ENCODE measurements at places on chromosomes 2 and 18. TPM values are rescaled to one million over a fixed set of nuclear protein-coding genes. Genes with fewer than 3 reads are reported as not detected.
A peak's percentile ranks its signal among the peaks of the same experiment; 100 is the strongest.

Gene SIX2
- not detected for total RNA-seq

Gene SNORC
- 1.1 TPM for total RNA-seq

Gene FAM110C
- 0.83 TPM for total RNA-seq

Gene AGXT
- 4.3 TPM for total RNA-seq

Gene ACOXL
- 0.95 TPM for total RNA-seq

DNA sequence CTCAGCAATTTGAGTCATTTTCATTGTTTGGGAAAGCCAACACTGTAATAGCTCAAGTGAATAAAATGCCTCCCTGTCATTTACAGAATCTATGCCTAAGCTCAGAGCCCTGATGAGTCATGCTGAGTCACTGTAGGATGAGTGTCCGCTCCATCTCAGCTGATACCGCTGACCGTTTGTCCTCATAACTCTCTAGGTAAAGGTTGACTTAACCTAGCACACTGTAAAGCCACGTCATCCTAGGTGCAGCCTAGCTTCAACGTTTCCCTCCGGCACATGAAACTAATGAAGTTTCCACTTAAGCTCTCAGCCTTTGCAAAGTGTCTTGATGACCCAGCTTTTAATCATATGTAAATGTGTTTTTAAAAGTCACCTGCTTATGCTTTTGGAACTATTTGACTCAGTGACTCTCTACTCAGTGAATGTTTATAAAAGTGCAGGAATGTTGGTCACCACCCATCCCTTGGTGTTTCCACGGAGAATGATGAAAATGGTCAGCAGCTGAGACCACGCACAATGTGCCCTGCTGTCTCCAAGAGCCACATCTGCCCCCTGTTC is 154.0 kb downstream of the PMAIP1 start:
- DNase-seq: no peak

- no peak for DNase-seq
These were observed 49.6 kb upstream of the IGFBP2 start for GRCh38 chr2:216583606-216584005.

DNA sequence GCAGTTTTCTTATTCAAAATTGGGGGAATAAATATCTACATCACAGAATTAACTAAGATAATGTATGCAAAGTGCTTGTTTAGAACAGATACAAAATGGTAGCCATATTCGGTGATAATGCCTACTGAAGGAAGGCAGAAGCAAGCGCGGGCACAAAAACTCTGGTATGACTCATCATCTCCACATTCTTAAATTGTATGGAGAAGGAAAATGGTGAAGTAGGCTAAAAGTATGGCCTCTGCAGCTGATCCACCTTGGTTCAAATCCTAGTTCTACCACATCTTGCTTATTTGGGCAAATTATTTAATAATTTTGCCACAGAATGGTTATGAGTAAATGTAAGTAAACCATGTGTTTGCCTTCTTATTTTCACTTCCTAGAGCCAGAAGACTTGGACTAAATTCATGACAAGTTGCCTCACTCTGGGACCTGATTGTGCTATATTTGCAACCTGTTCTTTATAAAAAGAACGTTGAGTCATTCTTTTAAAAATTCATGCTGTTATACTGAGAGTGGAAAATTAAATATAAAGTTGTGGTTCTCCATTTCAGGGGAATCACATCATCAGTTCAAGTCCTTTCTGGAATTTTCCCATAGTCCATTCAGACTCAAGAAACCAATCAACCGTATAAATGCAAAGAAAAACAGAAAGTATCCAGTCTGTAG is 9.0 kb upstream of the CDK15 start:
- no peak for DNase-seq

GRCh38 chr2:61529944-61530735 is 8.0 kb downstream of the XPO1 start:
- no peak for DNase-seq

DNA sequence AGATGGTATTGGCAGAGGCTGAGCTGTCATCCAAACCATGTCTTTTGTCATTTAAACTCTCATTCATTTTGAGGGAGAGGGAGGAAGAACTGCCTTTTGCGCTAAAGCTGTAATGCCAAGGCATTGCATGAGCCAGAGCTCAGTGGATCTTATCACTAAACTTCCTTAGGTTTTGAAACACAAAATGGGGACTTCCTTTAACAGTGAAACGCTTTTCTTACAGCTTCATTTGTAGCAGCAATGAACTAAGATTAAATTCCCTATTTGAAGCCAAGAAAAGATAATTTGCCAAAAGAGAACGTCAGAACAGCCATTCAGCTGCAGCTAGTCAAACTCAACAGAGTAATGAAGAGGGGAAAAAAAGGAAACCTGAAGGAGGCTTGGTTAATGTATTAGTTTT is 143.5 kb upstream of the MMADHC start:
- DNase-seq: no peak

DNA sequence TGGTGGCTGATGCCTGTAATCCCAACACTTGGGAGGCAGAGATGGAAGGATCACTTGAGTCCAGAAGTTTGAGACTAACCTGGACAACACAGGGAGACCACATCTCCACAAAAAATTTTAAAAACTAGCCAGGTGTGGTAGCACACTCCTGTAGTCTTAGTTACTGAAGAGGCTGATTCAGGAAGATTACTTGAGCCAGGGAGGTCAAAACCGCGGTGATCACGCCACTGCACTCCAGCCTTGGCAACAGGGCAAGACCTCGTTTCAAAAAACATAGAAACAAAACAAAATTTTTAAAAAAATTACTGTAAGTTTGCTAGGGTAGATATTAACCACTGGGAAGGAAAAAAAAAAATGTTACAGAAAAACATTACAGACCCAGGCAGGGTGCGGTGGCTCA is 5.8 kb downstream of the ATL2 start:
- no peak for DNase-seq

GRCh38 chr2:42102591-42103450 is 55.0 kb downstream of the PKDCC start:
- DNase-seq: peak; percentile 91

- DNase-seq: no peak
These were observed 6.3 kb downstream of the SNORC start for GRCh38 chr2:232876161-232876977.

- no peak for DNase-seq
These were observed 289.1 kb downstream of the TRIB2 start for GRCh38 chr2:13005761-13006335.

DNA sequence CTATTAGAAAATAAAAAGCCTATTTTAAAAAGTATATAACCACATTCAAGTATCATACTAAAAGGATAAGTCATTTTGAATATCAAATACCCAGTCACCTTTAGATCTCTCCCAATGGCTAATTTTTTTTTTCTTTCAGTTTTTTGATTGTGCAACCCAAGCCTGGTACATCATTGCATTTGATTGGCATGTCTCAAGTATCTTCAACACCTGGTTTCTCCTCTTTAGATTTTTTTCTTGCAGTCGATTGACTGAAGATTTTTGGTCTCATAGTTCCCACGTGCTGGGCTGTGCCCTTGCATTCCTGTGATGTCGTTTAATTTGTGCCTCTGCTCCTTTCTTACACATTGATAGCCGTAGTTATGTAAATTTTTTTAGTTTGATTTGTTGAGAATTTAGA is 40.7 kb downstream of the ATIC start:
- no peak for DNase-seq

GRCh38 chr2:189393440-189394111 is 47.7 kb upstream of the WDR75 start:
- DNase-seq: no peak

GRCh38 chr2:65586516-65586915 is 154.1 kb upstream of the SPRED2 start:
- no peak for DNase-seq

GRCh38 chr18:64668461-64668962 is 519.6 kb upstream of the LINC00305 start:
- no peak for DNase-seq

DNA sequence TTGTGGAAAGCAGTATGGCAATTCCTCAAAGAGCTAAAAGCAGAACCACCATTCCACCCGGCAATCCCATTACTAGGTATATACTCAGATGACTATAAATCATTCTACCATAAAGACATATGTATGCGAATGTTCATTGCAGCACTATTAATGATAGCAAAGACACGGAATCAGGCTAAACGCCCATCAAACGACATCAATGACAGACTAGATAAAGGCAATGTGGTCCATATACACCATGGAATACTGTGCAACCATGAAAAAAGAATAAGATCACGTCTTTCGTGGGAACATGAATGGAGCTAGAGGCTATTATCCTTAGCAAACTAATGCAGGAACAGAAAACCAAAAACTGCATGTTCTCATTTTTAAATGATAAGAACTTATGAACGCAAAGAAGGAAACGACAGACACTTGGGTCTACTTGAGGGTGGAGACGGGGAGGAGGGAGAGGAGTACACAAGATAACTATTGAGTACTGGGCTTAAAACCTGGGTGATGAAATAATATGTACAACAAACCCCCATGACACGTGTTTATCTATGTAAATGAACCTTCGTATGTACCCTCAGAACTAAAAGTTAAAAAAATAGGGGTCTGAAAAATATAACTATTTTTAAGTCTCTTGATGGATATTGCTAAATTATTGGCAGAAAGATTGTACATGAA is 32.0 kb upstream of the CYTIP start:
- DNase-seq: no peak

DNA sequence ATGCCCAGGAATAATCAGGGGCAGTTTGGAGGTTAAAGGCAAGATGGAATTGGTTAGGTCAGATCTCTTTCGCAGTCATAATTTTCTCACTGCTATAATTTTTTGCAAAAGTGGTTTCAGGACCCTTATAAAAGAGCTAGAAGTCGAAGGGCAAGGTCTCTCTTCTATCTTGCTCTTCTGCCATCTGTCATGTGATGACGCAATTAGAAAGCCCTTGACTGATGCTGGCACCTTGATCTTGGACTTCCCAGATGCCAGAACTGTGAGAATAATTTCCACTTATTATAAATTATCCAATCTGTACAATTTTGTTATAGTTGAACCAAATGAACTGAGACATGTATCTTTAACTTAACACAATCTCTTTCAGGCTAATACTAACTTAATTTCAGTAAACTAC is 6.3 kb upstream of the RALBP1 start:
- DNase-seq: no peak

DNA sequence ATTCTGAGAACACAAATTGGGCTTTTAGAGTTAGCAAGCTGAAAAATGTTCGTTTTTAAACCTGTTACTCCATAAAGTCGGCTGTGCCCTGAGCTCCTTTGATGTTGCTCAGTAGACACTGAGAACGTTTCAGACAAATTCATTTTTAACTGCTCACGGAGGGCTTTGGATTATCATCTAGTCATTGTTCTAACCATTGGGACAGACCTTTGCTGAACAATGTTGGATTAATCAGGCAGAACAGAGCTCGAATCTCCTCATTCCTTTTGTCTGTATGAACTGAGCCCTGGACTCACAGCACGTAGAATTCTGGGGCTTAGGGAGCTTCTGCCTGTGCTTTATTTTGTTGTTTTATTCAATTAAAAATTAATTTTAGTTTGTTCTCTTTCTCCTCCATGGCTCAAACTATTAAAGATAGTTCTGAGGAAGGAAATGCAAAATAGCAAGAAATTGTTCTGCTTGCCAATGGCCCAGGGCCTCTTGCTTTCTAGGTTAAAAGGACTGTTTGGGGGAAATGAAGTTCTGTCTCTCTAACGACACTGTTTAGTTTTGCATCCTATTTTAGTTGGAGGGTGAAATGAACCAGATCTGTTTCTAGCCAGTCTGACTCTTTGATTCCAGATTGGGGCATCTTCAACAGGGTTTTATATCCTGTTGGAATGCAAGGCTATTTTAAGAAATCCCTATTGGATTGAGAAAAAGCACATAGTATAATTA is 114.7 kb upstream of the CXCR4 start:
- no peak for DNase-seq

GRCh38 chr2:112776113-112776512 is 8.2 kb downstream of the IL1A start:
- DNase-seq: no peak

Data from spleen (tissue), 13 donors.